MM.1S (cell line): ENCODE measurements at places on chromosomes 13 and 19.

DNA sequence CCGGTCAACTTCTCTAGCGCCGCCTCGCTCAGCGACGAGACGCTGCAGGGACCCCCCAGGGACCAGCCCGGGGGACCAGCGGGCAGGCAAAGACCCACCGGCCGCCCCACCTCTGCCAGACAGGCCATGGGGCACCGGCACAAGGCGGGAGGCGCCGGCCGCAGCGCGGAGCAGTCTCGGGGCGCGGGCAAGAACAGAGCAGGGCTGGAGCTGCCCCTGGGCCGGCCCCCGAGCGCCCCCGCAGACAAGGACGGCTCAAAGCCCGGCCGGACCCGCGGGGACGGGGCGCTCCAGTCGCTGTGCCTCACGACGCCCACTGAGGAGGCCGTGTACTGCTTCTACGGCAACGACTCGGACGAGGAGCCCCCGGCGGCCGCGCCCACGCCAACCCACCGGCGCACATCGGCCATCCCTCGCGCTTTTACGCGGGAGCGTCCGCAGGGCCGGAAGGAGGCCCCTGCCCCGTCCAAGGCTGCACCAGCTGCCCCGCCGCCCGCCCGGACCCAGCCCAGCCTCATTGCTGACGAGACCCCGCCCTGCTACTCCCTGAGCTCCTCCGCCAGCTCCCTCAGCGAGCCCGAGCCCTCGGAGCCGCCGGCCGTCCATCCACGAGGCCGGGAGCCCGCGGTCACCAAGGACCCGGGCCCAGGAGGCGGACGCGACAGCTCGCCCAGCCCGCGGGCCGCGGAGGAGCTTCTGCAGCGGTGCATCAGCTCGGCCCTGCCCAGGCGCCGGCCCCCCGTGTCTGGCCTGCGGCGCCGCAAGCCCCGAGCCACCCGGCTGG lies 11.3 kb downstream of the C19orf25 start:
- no peak for DNase-seq

DNA sequence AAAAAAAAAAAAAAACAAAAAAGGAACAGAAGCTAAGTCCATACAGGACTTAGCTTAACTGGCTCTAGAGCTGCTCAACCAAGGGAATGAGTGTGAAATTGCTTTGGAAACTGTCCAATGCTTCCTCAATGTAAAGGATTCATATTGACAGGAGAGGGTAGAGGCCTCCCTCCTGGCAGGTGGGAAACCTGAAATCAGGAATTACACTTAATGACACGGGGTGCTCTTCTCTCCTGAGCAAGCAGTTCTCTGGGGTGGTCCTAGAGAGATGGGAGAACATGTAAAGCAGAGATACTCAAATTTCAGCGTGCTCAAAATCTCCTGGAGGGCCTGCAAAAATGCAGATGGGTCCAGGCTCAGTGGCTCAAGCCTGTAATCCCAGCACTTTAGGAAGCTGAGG lies 3.6 kb upstream of the MAG start:
- no peak for DNase-seq

- DNase-seq: no peak
Measured at GRCh38 chr13:49869519-49869918, 66.6 kb downstream of the SPRYD7 start.

DNA sequence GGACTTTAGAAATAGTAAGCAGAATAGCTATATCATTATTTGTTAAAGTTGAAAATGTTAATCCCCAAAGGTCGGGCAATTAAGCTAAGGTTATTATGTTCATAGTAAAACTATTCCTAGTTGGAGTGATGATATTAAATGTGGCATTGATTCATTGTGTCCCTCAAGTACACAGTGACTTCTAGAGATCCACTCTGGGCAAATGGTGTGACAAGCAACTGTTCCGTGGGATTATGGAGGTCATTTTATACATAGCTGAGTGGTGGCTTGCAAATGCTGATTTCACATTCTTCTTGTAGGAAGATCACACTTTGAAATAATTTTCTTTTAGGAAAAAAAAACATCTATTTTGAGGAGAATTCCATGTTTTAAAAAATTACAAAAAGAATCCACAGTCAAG lies 317.8 kb downstream of the ATP8A2 start:
- no peak for DNase-seq

DNA sequence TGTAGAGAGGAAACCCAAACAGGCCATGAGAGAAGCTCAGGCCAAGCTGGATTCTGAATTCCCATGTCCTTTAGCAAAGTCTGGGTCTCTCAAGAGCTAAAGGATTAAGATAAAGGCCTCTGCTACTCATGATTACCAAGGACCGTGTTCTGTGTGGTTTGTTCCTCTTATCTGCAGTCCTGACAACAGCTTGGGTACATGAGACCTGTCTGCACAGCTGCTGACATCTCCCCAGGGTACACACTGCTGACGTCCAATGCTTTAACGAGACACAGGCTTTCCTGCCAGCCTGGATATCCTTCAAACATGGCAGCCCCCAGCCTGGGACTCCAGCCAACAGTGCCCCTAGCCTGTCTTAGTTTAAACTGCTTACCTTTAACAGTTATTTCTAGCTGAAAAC lies 211.0 kb downstream of the SLC7A1 start:
- no peak for DNase-seq

DNA sequence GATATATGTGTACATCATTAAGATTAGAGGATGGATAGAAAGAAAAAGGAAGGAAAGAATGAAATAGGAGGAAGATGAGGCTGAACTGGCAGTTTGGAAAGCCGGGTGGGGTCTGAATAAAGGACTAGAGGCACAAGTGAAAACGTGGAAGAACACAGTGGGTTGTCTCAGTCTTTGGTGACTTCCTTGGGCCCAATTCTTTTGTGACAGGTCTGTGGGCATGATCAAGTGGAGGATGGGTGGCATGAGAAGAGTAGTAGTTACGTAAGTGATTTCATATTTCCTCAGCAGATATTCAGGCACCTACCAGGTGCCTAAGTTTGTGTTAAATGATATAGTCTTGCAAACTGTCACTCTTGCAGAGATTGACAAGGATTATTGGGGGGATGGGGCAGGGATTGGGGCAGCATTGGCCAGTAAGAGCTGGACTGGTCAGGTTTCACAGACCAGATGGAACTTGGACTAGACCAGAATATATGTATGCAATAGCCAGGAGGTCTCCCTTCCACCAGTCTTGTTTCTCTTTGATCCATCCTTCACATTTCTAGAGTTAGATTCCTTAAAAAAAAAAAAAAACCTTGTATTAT lies 2.7 kb downstream of the TPP2 start:
- DNase-seq: no peak
